ENCODE measurements at places on chromosomes 1 and 21.

- no peaks in the 10 kb centered on the region for H3K36me3 ChIP-seq
- H3K4me3 ChIP-seq: no peak overlapping the region
- no peak for DNase-seq
- H3K27me3 ChIP-seq: no peaks in the 10 kb centered on the region
- H3K27ac ChIP-seq: no peak overlapping the region
Observed at GRCh38 chr1:192914092-192914491, 105.3 kb downstream of the RGS2 start.

- no peaks in the 10 kb centered on the region for H3K36me3 ChIP-seq
- no peak overlapping the region for H3K4me3 ChIP-seq
- no peak overlapping the region for H3K27ac ChIP-seq
- H3K4me1 ChIP-seq: no peaks in the 10 kb centered on the region
- DNase-seq: peak; percentile 53
Observed at GRCh38 chr1:147723691-147724323, 36.6 kb downstream of the GJA5 start.

DNA sequence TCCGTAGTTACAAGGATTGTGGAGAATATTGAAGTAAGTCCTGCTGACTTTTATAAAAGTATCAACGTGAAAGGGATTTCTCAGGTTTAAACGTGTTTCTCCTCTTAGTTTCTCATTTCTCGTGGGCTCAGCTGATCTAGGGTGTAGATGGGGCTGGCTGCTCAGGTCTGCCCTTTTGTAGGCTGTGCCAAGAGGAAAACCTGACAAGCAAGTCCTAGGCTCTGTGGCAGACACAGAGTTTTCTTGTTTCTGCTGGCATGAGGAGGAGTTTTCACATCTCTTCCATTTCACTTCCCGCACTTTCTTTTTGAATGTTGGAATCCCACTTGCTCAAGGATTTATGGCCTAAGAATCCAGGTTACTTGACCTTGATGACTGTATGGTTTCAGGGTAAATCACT, 14.8 kb downstream of the VPS13D start:
- H3K27me3 ChIP-seq: no peaks in the 10 kb centered on the region
- peaks cover 88% of the 10 kb centered on the region for H3K36me3 ChIP-seq
- no peak overlapping the region for H3K27ac ChIP-seq
- no peaks in the 10 kb centered on the region for H3K4me1 ChIP-seq
- H3K4me3 ChIP-seq: no peak overlapping the region

GRCh38 chr1:162937716-162938395, 76.9 kb upstream of the CCDC190 start:
- no peak overlapping the region for H3K27ac ChIP-seq
- no peaks in the 10 kb centered on the region for H3K36me3 ChIP-seq
- DNase-seq: no peak
- no peaks in the 10 kb centered on the region for H3K27me3 ChIP-seq
- H3K4me3 ChIP-seq: no peak overlapping the region
- H3K4me1 ChIP-seq: no peaks in the 10 kb centered on the region

GRCh38 chr21:32321480-32321879, 22.8 kb downstream of the MRAP start:
- no peak overlapping the region for H3K27ac ChIP-seq
- DNase-seq: no peak
- H3K36me3 ChIP-seq: peaks cover 98% of the 10 kb centered on the region
- no peak overlapping the region for H3K4me3 ChIP-seq

All from heart left ventricle (tissue), 16 donors.